ENCODE measurements at places on chromosomes 16 and 17.
A peak's percentile ranks its signal among the peaks of the same experiment; 100 is the strongest.

- DNase-seq, result no peak
Observed at GRCh38 chr17:30720013-30720471, 104.5 kb downstream of the CRLF3 start.

DNA sequence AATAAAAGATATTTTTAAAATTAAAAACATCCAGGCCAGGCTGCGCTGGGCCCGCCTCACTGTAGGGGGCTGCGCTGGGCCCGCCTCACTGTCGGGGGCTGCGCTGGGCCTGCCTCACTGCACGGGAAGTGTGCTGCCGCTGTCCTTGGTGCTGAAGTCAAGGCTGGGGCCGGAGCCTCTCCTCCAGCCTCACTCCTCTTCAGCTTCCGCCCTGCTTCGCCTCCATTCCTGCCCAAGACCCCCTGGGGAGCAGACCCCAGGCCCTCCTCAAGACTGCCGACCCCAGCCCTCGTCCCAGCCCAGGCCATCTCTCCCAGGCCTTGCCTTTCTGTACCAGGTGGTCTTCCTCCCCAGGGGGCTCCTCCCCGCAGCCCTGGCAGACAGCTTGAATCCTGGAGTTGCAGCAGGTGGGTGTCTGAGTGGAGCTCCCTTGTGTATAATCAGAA, 26.2 kb downstream of the ENDOV start:
- no peak for DNase-seq

GRCh38 chr17:8482546-8482945, 46.9 kb downstream of the NDEL1 start:
- DNase-seq, result no peak

DNA sequence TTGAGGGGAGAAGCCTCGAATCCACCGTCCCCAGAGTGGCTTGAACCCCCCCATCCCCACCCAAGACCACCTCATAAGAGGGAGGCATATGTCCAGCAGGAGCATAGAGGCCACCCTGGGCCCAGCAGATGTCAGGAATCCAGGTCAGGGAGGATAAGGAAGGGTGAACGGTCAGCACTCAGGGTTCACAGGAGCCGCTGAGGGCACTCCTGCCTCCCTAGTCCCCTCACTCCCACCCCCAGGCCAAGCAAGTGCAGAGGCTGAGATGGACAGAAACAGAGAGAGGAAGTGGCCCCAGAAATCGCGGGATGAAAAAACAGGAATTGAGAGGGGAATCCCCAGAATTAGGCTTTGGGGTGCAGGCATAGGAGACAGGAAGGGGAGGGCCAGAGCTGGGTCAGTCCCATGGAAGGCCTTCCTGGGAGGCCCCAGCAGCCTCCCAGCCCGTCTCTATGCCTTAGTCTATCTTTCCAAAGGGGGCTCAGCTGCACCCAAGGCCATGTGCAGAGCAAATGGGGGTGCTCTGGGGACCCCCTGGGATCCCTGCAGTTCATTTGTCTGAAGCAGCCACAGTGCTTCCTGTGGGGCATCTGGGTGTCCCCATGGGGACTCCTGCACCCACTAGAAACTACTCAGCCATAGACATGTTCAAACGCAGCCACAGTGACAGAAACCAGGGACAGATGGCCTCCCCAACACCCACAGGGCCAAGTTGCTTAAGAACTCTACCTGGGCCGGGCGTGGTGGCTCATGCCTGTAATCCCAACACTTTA, 1.7 kb downstream of the CMTM3 start:
- DNase-seq, result no peak

DNA sequence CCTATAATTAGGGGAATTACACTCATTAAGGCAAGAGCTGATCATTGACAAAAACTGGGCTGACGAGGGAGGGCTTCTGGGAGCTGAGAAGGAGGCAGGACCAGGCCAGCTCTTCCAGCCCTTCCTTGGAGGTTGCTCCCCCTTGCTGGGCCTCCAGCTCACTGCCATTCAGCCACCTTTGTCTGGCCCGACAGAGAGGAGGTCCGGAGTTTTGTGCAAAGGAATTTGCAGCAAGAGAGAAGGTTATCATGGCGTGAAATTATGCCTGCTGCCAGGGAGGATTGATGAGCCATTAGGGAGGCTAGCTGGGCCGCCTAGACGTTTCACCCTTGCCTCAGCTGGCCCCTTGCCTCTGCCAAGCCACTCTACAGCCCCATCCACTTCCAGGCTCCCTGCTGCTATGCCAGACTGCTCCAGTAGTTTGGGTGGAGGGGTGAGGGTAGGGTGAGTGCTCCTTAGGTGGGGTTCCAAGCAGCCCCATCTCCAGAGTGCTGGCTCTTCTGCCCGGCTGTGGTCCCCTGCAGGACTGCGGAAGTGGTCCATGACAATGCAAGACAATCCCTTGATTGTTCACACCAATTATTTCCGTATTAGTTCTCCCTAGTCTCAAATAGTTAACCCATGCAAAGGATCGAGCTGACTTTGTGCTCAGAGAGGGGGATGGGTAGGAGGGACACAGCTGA, 17.1 kb upstream of the PHF12 start:
- DNase-seq, result no peak

GRCh38 chr16:391885-392335, 5.1 kb upstream of the NME4 start:
- DNase-seq, result peak; percentile 95

GRCh38 chr17:55354941-55355340, 66.7 kb downstream of the MMD start:
- no peak for DNase-seq

DNA sequence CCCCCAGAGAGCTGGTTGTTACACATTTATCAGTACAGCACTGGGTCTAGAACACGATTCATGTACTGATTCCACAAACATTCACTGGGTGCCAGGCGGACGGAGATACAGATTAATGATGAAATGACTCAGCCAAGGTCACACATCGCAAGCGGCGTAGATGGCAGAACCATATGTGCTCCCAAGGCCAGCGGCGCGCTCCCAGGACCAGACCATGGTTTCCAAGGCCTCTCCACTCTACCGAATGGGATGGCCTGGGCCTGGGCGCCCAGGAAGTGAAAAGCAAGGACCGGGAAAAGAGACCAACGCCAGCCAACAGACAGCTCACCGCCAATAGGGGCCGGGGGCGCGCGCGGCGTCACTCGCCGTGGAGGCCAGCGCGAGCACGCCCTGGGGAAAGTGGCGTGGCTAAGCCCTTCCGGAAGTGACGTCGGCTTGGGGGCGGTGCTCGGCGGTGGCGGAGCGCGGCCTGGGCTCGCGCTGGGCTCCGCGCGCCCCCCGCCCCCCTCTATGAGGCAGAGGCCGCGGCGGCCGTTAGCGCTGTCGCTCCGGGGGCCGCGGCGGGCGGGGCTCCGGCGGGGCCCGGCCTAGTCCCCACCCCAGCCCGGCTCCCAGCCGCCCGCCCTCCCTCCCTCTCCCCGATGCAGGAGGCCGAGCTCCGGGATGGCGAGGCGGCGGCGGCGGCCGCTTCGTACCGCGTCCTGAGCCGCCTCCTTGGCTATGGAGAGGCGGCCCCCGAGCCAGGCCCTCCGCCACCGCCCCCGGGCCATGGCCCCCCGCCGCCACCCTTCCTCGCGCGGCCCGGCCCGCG, at the start of gene SOCS7:
SOCS7 (plus strand) TSS at position 433 of the 811 bp plus-strand sequence; CDS start at position 642, 209 bp downstream.
- DNase-seq, result peak; percentile 77

- peak; percentile 16 for DNase-seq
Observed at GRCh38 chr17:9645851-9646545, 681 bp downstream of the USP43 start.

DNA sequence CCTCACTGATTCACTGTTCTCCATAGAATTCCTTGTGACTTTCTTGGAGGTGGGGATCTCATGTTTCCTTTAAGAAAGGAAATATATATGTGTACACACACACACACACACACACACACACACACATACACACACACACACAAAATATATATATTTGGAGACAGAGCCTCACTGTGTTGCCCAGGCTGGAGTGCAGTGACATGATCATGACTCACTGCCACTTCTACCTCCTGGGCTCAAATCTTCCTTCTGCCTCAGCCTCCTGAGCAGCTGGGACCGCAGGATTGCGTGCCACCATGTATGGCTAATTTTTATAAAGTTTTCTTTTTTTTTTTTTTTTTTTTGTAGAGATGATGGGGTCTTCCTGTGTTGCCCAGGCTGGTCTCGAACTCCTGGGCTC, 45.9 kb downstream of the CDH13 start:
- DNase-seq, result no peak
